ENCODE measurements at places on chromosomes 7 and 10. TPM values are rescaled to one million over a fixed set of nuclear protein-coding genes. Genes with fewer than 3 reads are reported as not detected.

MCM10 gene
- 78.2 TPM for total RNA-seq

OR2A5 gene
- total RNA-seq, result not detected

FAM13C gene
- total RNA-seq, result not detected

GNAT3 gene
- total RNA-seq, result not detected

DNA sequence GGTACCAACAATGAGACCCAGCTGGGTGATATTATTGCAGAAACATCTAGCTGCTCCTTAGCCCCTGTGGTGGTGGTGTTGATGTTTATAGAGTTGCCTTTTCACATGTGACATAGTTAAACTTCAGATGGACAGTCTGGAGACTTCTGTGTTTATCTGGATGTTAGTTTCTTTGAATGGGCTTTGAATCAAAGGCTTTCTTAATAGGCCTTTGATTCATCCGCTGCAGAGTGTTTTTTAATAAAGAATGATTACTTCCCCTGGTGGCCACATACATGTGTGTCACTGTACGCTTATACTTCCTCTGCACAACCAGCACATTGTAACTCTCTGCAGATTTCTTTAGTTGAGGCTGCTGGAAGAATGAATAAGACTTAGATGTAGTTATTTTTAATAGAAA, 221.0 kb downstream of the DYNC1I1 start:
- H3K4me1 ChIP-seq, result peaks cover 4% of the 10 kb centered on the region
- H3K27me3 ChIP-seq, result peaks cover 7% of the 10 kb centered on the region
- no peak overlapping the region for H3K27ac ChIP-seq
- no peak overlapping the region for H3K4me3 ChIP-seq
- DNase-seq, result no peak

DNA sequence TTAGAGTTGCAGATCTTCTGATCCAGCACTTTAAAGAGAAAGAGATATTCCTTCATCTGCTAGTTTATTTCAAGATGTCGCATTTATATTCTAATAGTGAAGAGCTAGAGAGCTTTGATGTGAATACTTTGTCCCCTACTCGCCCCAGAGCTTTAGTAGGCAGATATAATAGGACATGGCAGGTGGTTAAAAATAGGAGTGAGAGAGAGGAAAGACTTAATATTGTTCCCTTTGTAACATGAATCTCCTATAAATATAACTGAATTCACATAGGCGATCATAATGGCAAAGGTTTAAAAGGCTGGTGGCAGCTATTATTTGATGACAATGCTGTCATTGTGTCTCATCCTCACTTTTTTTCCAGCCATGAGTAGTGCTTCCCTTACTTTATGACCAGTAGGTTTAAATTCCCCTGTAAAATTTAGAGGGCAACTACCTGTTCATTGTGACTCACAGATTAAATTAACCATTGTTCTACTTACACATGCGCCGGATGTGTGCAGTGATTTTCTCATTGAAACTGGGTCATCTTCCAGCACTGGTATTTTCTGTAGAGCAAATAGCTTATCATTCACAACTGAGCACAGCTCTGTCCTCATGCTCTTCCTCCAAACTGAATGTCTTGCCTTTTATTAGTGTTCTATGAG, 906.7 kb upstream of the CELF2 start:
- no peak overlapping the region for H3K4me3 ChIP-seq
- H3K27me3 ChIP-seq, result no peaks in the 10 kb centered on the region
- no peak for DNase-seq
- no peak overlapping the region for H3K27ac ChIP-seq

- no peak overlapping the region for H3K27ac ChIP-seq
- no peaks in the 10 kb centered on the region for H3K4me1 ChIP-seq
- H3K4me3 ChIP-seq, result no peak overlapping the region
- H3K27me3 ChIP-seq, result no peaks in the 10 kb centered on the region
- H3K36me3 ChIP-seq, result no peaks in the 10 kb centered on the region
Measured at GRCh38 chr7:145665499-145666258, 450.9 kb upstream of the CNTNAP2 start.

- H3K27me3 ChIP-seq, result no peaks in the 10 kb centered on the region
- no peaks in the 10 kb centered on the region for H3K4me1 ChIP-seq
- DNase-seq, result no peak
- no peaks in the 10 kb centered on the region for H3K36me3 ChIP-seq
Measured at GRCh38 chr7:46028246-46028645, 107.2 kb upstream of the IGFBP3 start.

DNA sequence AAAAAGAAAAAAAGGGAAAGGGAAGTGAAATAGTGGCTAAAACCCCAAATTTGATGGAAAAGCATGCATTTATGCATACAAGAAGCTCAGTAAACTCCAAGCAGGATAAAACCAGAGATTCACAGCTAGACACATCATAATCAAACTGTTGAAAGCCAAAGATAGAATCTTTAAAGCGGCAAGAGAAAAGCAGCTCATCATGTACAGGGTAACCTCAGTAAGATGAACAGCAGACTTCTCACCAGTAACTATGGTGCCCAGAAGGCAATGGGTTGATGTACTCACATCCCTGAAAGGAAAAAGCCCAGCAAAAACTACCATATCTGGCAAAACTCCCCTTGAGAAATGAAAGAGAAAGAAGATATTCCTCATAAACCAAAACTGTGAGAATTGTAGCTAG, 60.4 kb downstream of the TPST1 start:
- no peak for DNase-seq
- no peak overlapping the region for H3K27ac ChIP-seq
- no peak overlapping the region for H3K4me3 ChIP-seq
- no peaks in the 10 kb centered on the region for H3K36me3 ChIP-seq
- peaks cover 6% of the 10 kb centered on the region for H3K27me3 ChIP-seq

DNA sequence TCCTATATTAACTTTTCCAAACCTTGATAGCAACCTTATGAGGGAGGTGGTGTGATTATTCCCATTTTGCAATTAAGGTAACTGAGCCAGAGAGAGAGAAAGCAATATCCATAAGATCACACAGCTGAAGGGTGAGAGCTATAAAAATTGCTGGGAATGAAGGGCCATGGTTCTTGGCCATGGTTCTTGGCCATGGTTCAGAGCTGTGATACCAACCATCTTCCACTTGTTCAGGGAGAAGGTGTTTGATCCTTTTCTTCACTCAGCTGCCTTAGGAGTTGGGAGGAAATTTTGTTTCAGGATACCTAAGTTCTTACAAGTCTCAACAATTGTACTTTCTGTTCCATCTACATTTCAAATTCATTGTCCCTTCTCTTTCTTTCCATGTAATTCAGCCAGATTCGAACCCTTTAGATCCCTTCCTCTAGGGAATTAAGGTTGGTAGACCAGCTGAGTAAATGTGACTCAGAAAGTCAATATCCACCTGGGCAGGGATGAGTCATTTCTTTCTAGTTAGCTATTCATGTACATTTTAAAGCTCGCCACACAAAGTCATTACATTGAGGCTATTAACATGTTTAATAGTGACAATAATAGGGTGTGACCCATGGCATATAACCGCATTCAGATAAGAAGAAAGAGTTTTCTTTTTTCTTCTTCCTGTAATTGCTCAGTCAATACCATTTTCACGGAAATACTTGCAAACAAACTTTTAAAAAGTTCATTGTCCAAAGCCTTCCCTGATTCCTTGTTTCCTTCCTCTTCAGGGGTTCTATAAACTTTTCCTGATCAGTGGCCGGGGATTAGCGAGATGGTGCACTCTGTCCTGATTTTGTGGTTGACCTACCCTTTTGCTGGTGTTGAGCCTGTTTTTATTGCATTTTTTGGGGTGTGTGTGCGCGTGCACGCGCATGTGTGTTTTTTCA, 143.4 kb downstream of the TCF7L2 start:
- H3K4me1 ChIP-seq, result peaks cover 20% of the 10 kb centered on the region
- H3K36me3 ChIP-seq, result peaks cover 3% of the 10 kb centered on the region
- peak overlapping the region; percentile 54 for H3K27ac ChIP-seq
- DNase-seq, result no peak
- H3K4me3 ChIP-seq, result no peak overlapping the region

DNA sequence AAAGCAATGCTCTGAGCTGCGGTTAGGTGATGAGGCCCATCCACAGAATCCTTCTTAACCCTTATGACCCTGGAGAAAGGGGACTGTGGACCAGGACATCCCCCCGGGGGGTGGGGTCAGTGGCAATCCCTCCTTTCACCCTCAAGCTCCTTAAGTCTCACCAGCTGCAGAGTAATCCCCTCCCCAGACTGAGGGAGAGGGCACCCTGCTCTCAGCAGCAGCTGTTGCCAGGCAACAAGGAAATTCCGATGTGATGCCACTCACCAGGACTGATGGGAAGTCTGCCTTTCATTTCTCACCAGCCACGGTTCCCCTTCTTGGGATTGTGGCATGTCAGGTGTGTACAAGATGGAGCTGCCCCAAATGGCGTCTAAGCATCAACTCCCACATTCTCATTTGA, 129.6 kb downstream of the DOCK1 start:
- no peaks in the 10 kb centered on the region for H3K27me3 ChIP-seq
- H3K27ac ChIP-seq, result no peak overlapping the region
- no peaks in the 10 kb centered on the region for H3K4me1 ChIP-seq
- no peaks in the 10 kb centered on the region for H3K36me3 ChIP-seq
- H3K4me3 ChIP-seq, result no peak overlapping the region

GRCh38 chr10:128630787-128631252, 504.6 kb upstream of the MKI67 start:
- DNase-seq, result no peak
- no peaks in the 10 kb centered on the region for H3K36me3 ChIP-seq
- no peak overlapping the region for H3K4me3 ChIP-seq
- H3K27me3 ChIP-seq, result no peaks in the 10 kb centered on the region

Data from activated CD8-positive, alpha-beta memory T cell treated with anti-CD3 and anti-CD28 coated beads, Interleukin-2, amount 10 ng/mL, durations not matched to agents 7 days and 5 days (primary cell).